Upper lobe of left lung (tissue), 6 donors: ENCODE measurements at places on chromosomes 16 and 17.

DNA sequence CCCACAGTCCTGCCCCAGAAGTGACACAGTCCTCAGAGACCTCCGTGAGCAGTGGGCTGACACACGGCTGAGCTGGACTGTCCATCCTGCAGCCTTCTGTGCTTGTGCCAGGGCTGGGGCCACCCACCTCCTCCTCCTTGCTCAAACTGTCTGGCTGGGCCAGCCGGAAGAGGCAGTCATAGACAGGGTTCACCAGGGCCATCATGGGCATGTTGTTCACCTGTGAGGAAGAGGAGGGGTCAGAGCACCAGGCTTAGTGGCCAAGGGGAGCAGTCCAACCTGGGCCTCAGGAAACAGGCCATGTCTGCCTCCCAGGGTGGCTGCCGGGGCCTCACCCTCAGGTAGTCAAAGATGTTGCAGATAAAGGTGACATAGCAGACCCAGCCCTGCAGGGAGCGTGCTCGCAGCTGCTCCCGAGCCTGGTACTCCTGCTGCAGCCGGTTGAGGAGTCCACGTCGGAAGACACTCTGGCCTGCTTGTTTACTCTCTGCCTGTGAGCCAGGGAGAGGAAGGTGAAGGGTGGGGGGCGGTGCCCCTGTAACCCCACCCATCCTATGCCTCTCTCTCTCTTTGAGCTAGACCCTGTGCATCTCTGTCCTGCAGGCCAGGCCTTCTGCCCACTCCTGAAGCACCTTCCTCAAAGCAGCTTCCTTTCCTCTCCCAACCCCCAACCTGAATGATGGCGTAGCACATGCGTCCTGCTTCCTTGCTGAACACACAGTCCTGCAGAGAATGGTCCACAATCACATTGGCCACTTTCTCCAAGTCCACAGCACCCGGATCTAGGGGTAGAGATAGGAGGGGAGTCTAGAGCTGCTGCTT lies 3.4 kb downstream of the MIF4GD start:
- DNase-seq = no peak

- peak; percentile 48 for DNase-seq
Measured at GRCh38 chr16:25126820-25127232, 15.3 kb downstream of the LCMT1 start.

DNA sequence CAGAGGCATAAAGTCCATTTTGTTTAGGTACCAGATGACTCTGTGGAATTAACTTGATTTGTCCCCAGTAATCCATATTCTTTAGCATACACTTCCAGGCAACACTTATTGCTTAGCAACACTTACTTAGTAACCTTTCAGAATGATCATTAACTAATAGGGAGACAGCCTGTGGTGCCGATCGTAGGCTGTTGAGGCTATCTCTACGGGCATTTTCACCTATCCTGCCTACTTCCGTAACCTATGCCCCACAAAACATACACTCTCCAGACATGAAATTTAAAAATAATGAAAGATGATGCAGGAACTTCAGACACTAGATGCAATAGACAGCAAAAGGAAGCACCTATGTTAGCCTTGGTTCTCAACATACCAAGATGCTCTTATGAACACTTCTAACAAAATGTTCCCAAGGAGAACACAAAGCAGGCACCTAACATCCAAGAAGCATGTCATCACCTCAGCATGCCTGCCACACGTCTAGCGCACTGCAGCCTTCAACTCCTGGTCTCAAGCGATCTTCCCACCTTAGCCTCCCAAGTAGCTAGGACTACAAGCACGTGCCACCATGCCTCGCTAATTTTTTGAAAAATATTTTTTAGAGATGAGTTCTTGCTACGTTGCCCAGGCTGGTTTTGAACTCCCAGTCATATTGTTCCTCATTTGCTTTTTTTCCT lies 34.5 kb downstream of the HLF start:
- DNase-seq = no peak

- DNase-seq = no peak
Measured at GRCh38 chr17:15321556-15322251, 19.7 kb downstream of the TEKT3 start.

DNA sequence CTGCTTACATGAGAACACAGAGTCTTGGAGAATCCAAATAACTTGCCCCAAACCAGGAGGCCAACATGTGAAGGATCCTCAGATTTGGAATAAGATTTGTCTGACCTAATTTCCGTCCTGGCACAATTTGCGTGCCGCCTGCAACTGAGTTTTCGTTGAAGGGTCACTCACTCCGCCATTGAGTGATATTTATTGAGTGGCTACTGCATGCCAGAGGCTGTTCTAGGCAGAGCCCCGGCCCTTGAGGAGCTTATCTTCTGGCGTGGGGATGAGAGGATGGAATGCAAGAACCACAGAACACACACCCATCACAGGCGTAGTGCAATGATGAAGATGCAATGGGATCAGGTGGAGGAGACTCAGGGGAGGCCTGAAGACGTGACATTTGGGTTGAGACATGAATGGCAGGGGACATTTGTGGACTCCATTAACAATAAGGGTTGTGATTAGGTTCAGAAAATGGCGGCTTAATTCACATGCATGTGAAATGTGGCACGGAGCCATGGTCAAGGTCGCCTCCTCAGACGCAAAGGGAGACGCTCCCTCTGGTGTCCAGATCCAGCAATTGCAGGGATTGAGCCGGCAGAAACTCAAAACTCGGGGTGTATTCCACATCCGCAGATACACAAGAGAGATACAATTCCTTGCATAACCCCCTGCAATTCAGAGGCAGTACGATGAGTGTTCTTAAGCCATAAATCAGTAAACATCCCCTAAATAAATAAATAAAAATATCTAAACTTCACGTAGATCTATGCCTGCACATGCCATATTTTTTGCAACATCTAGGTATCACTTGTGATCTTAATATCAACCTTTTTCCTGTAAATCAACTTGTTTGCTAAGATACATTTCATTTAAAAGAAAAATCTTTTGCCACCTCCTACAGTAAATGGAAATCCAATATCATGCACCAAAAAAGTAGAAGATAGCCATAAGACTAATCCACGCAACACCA lies 57.9 kb upstream of the CACNG4 start:
- no peak for DNase-seq

- DNase-seq = no peak
Measured at GRCh38 chr17:37816950-37817349, 72.1 kb upstream of the HNF1B start.

- no peak for DNase-seq
Measured at GRCh38 chr16:54326266-54326662, 39.7 kb upstream of the IRX3 start.

GRCh38 chr17:75181110-75181509 lies 1.6 kb downstream of the SUMO2 start:
- no peak for DNase-seq

GRCh38 chr17:73564843-73565242 lies 79.4 kb downstream of the SDK2 start:
- no peak for DNase-seq

DNA sequence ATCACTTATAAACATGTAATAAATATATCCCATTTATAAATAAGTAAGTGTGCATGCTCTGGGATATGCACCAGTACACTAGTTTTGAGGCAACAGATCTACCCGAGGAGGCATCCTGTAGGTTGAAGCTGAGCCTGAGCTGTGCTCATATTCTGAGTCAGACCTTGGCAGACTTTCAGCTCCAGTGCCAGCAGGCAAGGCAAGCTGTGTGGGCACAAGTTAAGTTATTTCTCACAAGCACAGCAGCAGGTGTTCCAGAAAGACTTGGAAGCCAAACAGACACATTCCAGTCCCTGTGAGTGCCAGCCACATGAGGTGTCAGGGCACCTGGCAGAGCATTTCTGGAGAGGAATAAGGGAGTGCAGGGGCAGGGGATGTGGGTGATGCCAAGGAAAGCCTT lies 1.3 kb upstream of the CLEC19A start:
- peak; percentile 76 for DNase-seq

GRCh38 chr17:43932357-43932756 lies 9.9 kb downstream of the PPY start:
- DNase-seq = peak; percentile 53

- DNase-seq = no peak
Measured at GRCh38 chr16:65666132-65666941, 544.5 kb upstream of the CDH11 start.

DNA sequence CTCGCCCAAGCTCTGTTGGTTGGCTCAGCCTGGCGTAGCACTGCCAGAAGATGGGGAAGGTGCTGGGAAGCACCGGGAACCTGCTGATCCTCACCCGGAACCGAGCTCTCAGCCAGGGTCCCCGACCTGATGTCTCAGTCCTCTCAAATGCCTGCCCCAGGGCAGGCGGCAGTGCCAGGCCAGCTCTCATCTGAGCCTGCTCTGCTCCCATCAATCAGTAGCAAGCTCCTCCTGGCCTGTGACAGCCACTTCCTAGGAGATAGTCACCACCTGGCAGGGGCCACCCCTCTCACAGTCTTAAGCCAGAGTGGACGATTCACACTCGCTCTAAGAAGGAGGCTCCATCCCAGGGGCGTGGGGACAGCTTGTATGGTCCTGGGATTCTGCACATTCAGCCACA lies 62.0 kb downstream of the ENGASE start:
- no peak for DNase-seq

- peak; percentile 89 for DNase-seq
Measured at GRCh38 chr17:36463916-36464764, 22.3 kb upstream of the ZNHIT3 start.

DNA sequence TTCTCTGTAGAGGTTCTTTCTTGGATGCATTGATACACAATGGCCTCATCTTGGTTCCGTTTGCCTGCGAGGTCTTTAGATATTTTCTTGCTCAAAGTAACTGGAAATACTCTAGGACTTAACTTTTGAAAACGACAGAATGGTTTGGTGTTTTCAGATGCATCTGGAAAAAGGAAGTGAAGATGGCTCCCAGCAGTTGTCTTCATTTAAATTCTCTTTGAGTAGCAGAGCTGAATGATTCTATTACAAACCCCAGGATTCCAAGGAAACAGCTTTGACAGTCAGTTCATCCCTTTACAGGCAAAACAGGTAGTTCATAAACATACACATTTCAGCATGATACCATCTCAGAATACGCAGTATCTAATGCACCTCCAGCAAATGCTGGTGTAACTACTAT lies 54.8 kb downstream of the PSMD12 start:
- DNase-seq = no peak

GRCh38 chr16:52113533-52114183 lies 433.3 kb downstream of the TOX3 start:
- DNase-seq = no peak

DNA sequence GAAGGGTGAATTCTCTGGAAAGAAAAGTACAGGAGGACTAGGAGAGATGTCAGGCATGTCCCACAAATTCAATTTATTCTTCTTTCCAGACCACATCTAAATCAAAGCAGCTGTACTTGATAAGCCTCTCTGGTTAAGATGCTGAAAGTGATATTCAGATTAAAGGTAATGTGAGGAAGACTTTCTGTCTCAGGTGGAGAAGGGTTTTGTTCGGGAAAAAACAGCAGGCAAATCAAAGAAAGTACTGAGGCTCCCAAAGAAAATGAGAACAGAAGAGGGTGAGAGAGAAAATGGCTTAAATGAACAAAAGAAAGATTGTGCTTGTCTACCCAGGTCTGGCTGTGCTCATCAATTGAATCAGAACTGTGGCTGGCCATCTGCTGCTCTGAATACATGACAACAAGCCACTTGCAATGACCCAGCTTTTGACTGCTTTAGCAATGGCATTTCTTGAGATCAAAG lies 55.6 kb downstream of the MMD start:
- no peak for DNase-seq

DNA sequence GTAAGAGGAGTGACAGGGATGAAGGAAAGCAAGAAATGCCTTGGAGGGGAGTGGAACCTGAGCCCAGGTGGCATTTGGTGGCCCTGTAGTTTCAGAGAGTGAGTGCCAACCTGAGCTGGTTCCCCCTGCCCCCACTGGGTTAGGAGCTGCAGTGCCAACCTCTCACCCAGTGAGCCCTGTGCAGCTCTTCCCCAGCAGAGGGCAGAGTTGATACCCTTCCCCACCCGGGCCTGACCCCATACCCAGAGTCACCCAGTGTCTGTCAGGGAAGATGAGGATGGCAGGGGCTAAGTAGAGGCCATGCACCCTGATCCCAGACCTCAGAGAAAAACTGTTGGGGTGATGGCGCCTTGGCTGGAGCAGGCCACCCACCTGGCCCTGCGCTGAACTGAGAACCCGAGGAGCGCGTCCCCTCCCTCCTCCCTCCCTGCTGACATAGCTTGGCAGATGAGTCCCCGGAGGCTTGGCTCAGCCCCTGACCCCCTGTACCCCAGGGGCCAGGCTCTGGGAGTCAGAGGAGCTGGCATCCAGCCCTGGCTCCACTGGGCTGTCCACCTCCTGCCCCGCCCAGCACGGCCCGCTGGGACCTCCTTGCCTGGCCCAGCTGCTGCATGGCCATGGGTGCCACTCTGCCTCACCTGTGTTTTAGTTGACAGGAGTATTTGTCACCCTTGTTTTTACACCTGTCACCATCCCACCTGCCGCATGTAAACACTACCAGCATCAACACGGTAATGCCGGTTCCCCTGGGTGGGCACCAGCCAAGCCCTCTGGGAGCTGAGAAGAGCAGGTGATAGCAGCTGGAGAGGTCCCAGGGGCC lies 113.9 kb downstream of the AMFR start:
- DNase-seq = no peak

DNA sequence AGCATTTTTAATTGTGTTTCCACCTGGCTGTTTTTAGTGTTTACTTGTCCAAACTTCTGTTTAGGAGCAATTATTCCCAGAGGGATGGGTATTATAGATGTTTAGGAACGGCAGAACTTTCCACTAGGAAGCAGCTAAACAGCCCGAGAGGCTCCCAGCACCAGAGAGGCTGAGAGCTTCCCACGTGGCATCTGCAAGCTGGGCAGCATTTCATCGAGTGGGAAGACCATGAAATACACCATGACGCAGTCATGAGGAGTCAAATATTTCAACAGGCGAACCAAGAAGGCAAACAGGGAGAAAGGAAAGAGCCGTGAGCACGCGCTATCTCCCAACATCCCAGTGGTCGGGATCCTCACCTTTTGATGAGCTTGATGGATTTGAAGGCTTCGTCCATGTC lies 24.1 kb downstream of the TMEM204 start:
- no peak for DNase-seq

DNA sequence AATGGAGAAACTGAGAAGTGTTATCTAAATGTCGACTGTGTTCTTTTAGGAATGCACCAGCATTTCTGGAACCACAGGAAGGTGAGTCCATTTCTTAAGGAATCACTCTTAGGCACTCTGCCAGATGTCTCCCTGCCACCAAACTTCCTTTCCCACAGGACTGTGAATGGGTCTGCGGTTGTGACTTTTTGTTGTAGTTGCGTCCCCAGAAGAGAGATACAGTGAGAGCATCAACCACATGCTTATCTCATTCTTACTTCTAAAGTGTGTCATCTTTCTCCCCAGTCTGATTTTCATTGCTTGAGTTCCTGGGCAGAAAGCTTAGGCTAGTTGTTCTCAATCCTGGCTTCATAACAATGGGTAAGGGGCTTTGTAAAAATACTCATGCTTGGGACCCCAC lies 13.4 kb downstream of the ITPRIPL2 start:
- no peak for DNase-seq

GRCh38 chr16:56357241-56357764 lies 68.0 kb downstream of the AMFR start:
- DNase-seq = peak; percentile 37

- DNase-seq = no peak
Measured at GRCh38 chr16:66952430-66953110, 8.5 kb upstream of the CES3 start.

GRCh38 chr17:17886726-17887125 lies 49.9 kb upstream of the SREBF1 start:
- DNase-seq = no peak

- DNase-seq = no peak
Measured at GRCh38 chr16:743794-744500, 3.1 kb upstream of the CIAO3 start.

- DNase-seq = no peak
Measured at GRCh38 chr16:26667307-26667706, 399.4 kb upstream of the C16orf82 start.

GRCh38 chr17:5580367-5580766 lies 3.9 kb downstream of the NLRP1 start:
- no peak for DNase-seq
